Dermis blood vessel endothelial cell (primary cell): ENCODE measurements at places on chromosomes 12 and 14. TPM values are rescaled to one million over a fixed set of nuclear protein-coding genes. Genes with fewer than 3 reads are reported as not detected.

GRCh38 chr14:63318835-63319234 lies at the start of gene GPHB5:
TSS of gene GPHB5 (minus strand) at chr14:63318935. CDS start at chr14:63317849, 1,086 bp downstream.
- no peak for DNase-seq

TPPP2 gene
- not detected in 2 replicates for total RNA-seq

DNA sequence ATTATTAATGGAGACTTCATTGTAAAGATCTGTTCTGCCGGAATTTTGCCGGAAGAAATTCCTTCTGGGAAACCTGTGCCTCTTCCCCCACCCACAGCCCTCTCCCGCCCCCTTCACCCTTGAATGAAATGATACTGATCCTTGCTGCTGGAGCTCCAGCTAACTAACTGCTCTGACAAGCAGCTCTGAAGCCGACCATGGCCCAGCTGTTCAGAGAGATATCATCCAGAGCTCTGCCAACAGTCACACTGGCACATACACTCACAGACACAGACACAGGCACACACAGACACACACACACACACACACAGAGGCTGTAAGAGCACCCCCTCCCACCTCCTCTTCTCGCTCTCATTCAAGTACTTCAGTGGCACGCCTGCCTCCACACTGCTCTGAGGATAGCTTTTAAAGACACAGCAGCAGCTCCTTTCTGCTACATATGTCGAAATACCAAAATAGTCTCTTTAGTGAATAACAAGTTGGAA lies 88.6 kb downstream of the R3HDM2 start:
- no peak for DNase-seq

DNA sequence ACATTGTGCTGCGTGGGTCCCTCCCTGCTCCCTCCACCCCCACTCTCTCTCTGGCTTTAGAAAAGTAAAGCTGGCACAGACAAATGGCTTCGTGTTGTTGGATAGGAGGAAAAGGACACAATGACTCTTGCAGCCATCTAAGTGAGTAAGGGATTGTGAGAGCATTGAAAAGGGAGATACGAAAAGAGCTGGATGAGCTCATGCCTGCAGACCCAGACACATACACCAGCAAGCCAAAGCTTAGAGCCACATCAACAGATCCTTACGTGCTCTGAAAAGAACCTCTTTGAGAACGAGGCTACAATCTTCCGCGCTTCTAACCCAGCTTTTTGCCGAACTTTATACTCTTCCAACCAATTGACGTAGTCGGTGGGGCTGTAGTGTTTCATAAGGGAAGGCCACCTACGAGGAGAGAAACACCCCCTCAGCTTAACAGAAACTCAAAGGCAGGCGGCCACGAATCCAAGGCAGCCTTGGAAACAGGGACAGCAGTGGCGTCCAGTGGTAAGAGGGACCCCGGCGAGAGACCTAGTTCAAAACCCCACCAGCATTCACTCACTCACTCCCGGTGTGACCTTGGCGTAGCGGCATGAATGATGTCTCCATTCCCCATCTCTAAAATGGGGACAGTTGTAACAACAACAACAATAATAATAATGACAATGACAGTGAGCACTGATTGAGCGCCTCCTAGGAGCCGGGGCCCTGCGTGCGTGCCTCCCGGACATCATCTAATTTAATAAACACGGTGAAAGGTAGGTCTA lies 1.1 kb downstream of the FBXO21 start:
- peak; percentile 20 for DNase-seq

DNA sequence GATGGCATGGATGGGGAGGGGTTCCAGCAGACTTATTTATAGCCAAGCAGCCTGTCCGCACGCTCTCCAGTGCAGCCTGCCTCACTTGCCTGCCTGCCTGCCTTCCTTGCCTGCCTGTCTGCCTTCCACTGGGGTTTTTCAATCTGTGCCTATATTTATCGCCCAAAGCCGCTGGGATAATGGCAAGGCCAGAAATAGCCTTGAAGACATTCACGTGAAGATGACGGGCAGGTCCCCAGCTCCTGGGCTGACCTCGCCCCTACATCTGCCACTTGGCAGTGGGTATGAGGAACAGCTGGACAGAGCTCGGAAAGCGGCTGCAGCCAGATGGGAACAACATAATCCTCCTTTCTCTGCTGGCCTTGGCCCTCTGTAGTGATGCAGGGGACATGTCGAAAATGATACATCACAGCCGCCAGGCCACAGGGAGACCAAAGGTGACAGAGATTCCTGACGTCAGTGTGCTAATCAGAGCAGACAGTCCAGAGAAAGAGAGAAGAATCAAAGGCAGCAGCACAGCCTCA lies 53.3 kb downstream of the PITPNM2 start:
- no peak for DNase-seq

DNA sequence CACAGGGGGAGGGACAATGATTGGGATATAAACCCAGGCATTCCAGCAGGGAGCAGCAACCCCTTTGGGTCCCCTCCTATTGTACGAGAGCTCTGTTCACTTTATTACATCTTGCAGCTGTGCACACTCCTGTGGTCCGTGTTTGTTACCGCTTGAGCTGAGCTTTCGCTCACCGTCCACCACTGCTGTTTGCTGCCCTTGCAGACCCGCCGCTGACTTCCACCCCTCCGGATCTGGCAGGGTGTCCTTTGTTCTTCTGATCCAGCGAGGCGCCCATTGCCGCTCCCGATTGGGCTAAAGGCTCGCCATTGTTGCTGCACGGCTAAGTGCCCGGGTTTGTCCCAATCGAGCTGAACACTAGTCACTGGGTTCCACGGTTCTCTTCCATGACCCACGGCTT lies 64.1 kb downstream of the E2F7 start:
- no peak for DNase-seq

- no peak for DNase-seq
Observed at GRCh38 chr14:64611358-64612020, 61.7 kb downstream of the PPP1R36 start.

DNA sequence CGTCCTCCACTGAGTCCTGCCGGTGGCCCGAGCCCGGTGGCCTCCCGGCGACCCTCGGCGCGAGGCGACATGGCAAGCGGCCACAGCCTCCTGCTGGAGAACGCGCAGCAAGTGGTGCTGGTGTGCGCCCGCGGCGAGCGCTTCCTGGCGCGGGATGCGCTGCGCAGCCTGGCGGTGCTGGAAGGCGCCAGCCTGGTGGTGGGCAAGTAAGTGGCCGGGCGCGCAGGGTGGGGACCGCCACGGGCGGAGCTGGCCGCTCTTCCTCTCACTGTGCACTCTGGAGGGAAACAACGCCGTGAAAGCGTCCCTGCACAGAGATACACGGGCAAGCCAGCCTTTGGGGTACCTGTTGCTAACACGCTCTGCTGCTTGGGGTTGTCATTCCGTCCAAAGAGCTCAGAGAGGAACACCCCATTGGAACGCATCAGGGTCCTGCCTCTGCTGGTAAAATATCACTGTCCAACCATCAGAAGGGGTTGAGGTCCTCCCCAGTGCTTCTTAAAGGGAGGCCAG lies at the start of gene AMDHD1:
TSS of gene AMDHD1 (plus strand) at position 2 of the 513 bp plus-strand sequence. CDS start at position 70, 68 bp downstream.
- DNase-seq = peak; percentile 69

DNA sequence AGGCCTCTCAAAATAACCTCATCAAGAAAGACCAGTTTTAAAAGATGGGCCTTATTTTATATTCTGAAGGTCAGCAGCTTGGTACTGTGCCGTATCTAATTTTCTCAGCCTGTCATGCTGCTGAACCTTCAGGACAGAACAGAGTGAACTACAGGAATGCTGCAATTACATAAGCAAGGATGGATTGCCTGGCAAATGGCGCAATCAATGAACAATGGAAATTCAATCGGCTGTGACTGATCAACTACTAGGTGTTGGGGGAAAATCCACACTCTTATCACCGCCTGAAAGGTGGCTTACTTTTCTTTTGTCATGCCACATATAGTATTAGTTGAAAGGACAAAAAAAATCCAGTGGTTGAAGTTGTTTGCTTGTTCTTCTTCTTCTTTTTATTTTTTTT lies 8.5 kb downstream of the ACSS3 start:
- no peak for DNase-seq

DNA sequence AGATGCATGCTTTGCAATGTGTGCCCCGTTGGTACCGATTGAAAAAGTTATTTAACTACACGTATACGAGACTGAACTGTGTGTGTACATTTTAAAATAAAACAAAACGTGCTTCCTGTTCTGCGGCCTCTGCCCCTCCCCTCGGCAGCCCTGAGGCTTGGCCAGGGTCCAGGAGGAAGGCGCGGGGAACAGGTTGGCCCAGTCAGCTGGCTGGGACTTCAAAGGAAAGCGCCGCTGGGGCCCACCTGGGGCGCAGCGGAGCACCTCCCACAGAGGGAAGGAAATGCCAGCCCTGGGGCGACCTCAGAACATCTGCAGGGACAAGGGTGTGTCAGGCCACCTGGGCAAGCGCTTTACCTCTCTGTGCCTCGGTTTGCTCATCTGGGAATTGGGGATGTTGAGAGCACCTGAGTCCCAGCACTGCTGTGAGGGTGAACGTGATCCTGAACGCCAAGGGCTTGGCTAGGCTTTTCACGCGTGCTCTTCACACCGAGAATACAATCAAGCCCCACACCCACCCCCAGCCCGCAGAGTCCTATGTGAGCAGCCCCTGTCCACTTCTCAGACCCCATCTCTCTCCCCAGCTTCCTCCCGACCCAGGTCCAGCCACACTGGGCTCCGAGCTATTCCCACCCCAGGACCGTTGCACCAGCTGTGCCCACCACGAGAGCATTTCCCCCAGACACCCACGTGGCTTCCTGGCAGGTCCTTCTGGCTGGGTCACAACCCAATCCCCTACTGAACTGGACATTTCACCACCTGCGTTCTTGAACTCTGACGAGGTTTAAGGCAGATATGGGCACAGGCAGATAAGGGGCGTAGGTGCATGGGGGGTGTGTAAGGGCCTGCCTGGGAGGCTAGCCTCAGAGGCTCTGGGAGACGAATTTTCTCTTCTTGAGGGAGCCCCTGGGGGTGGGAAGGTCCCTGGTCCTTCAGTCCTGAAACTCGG lies 41.9 kb upstream of the NCOR2 start:
- peak; percentile 80 for DNase-seq

CMA1 gene
- total RNA-seq = not detected in 2 replicates

GRCh38 chr14:96165493-96166436 lies 38.9 kb upstream of the BDKRB2 start:
- no peak for DNase-seq

DNA sequence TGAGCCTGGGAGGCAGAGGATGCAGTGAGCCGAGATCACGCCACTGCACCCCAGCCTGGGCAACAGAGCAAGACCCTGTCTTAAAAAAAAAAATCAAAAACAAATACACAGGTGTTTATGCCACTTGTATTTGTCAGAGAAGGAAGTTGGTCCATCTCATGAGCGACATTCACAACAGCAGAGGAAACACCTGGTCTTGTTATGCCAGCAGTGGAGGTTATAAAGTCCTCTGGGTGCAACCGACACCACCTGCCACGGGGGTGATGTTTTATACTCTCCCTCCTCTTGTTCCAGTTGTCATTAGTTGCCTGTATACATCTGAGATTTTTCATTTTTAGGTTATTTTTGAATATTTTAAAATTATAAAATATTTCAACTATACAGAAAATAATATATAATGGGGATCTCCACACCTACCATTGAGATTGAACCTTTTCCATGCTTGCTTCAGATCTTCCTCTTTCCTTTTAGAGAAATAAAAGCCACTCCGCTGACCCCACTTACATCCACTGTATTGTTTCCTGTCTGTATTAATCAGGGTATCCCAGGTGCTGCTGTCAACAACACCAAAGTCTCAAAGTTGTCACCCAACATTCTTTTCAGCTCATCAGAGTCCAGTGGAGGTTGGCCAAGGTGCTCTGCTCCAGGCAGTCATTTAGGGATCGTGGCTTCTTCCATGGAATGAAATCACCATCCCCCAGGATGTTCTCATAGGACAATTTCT lies 65.1 kb downstream of the RNFT2 start:
- DNase-seq = no peak

STYK1 gene
- total RNA-seq = 4.6 and 7.9 TPM in 2 replicates

CAPZA3 gene
- not detected in 2 replicates for total RNA-seq

DNA sequence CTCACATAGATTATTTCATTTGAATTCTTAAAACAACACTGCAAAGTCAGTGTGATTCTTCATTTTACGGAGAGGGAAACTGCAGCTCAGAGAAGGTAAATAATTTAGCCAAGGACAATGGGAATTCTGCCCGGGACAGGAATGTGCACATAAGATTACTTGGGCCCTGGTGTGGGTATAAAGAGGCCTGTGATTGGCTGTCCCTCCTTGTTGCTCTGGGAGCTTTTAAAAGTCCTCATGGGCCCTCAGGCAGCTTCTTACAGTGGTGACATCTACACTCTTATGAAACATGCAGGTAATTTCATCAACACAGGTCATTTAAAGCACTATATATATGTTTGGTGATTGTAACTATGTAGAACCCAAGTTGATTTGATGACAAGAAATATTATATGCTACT lies 100.3 kb downstream of the ESR2 start:
- DNase-seq = no peak

DNA sequence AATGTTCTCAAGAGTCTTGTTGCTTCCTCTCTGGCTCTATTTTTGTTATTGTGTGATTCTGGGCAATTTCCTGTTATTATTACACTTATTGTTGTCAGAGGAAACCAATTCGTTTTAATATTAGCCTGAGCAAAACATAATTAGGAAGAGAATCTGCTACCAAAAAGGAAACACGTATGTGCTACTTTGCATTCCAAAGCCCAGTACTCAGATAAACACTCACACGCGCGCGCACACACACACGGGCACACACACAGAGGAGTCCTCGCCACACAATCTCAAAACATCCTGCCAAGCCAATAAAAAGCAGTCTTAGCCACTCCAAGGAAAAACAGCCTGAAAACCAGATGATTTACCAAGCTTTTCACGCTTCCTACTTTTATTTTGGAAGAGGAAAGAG lies 400.7 kb downstream of the NUAK1 start:
- DNase-seq = peak; percentile 98

GRCh38 chr12:21353487-21353886 lies 18.8 kb upstream of the SLCO1A2 start:
- DNase-seq = no peak

SLC16A7 gene
- total RNA-seq = 7.1 and 9.5 TPM in 2 replicates

DNAI7 gene
- total RNA-seq = 0.28 TPM in 1 of 2 replicates, not detected in the other

ACACB gene
- total RNA-seq = 6.0 and 8.8 TPM in 2 replicates

DTX1 gene
- 1.7 and 1.9 TPM in 2 replicates for total RNA-seq

DNA sequence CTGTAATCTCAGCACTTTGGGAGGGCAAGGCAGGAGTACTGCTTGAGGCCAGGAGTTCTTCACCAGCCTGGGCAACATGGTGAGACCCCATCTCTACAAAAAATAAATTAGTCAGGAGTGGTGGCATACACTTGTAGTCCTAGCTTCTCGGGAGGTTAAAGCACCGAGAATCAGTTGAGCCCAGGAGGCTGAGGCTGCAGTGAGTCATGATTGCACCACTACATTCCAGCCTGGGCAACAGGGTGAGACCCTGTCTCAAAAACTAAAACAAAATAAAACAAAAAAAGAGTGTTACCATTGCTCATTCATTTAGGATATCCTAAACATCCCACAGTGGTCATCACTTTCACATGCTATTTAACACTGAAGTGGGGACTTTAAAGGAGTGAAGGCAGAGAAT lies 7.8 kb downstream of the NEK9 start:
- no peak for DNase-seq

- peak; percentile 75 for DNase-seq
Observed at GRCh38 chr12:121176826-121177529, 33.0 kb upstream of the P2RX4 start.

- DNase-seq = no peak
Observed at GRCh38 chr14:102799684-102800562, 22.7 kb downstream of the TRAF3 start.
